ENCODE measurements at places on chromosomes 3 and 15.

GRCh38 chr15:39135989-39136388, 444.9 kb upstream of the THBS1 start:
- DNase-seq, result no peak

- no peak for DNase-seq
Measured at GRCh38 chr3:73419942-73420341, 204.8 kb downstream of the PDZRN3 start.

GRCh38 chr3:29731050-29731449, 450.2 kb downstream of the RBMS3 start:
- DNase-seq, result peak; percentile 11

DNA sequence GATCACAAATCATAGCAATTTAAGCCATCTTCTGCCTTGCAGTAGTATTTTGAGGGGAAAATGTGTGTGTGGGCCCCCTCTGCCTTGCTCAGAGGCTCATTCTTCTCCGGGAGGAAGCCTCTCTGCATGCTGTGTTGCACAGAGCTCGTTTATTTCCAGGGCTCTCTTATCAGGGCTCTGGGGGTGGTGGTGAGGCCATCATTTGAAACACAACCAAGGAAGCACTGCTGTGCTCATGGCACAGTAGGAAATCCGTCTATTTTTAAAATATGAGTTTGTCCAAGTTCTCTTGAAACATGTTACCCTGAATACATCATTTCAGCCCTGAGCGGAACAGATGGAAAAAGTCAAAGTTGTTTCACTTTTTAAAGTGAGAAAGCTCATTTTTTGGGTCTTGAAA, 369.0 kb upstream of the CFAP20DC start:
- no peak for DNase-seq

GRCh38 chr3:78426454-78426853, 1341.3 kb downstream of the ROBO1 start:
- no peak for DNase-seq

- peak; percentile 36 for DNase-seq
Measured at GRCh38 chr3:152348436-152349177, 79.9 kb downstream of the MBNL1 start.

DNA sequence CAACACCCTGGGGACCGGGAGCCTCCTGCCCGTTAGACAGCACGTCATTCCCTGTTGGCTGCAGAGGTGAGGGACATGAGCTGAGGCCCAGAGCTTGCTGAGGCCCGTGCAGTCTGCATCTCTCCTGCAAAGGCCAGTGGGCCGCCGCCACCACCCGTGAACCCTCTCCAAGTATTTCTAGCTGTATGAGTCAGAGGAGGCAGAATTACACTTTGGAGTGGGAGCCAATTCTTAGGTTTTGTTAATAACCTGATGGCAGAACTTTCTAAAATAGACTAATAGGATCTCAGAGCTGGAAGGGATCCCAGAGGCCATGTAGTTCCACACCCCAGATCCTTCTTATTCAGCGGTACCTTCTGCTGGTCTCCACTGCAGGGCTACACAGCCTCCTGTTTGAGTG, 335.2 kb upstream of the CTDSPL start:
- no peak for DNase-seq

DNA sequence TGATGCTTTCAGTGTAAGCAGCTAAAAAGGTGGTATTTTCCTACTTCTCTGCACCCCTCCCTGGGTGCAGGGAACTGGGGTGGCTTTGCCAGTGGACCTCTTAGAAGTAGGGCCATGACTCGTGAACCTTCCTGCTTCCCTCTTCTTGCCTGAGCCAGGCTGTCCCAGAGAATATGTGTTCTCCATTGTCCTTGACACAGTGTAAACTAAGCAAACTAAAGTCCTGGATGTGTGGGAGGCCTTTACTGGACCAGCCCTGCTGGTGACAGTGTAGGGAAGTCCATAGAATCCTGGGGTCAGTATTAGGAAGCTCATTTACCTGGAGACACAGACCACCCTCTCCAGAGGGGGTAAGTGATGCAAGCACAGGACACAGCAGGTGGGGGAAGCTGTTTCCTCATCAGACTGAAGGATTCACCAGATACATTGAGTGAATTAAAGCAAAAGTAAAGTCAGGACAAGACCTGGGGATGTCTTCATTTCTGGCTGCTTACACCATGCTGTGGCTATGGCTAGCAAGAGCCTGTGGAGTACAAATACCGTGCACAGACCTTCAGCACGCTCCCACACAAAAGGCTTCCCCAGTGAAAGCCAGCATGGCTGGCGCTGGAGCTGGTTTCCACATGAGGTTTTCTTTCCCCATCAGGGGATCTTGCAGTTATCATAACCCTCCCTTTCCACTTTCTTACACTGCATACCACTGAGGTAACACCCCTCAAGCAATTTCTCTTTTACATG, 64.8 kb upstream of the LPP start:
- no peak for DNase-seq

- DNase-seq, result no peak
Measured at GRCh38 chr3:49076646-49077045, 17.2 kb downstream of the QRICH1 start.

GRCh38 chr15:28960979-28961378, 75.2 kb downstream of the APBA2 start:
- DNase-seq, result peak; percentile 68

GRCh38 chr3:170331143-170331542, 26.4 kb upstream of the SKIL start:
- peak; percentile 81 for DNase-seq

DNA sequence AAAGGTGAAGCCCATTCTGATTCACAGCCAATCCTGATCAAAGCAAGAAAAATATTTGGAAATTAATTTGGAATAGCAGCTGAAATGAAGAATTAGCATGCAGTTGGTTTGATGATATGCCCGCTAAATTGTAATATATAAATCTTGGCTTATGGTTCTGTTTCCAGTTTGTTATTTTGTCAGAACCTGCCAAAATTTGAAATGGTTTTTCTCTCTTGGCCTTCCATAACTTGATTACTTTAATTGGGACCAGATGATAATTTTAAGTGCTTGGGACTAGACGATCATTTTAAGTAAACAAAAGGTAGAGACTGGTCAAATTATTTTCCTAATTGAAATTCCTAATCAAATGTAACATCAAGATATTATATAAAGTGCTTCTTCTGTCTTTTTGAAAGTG, 842.4 kb downstream of the TBL1XR1 start:
- DNase-seq, result no peak

DNA sequence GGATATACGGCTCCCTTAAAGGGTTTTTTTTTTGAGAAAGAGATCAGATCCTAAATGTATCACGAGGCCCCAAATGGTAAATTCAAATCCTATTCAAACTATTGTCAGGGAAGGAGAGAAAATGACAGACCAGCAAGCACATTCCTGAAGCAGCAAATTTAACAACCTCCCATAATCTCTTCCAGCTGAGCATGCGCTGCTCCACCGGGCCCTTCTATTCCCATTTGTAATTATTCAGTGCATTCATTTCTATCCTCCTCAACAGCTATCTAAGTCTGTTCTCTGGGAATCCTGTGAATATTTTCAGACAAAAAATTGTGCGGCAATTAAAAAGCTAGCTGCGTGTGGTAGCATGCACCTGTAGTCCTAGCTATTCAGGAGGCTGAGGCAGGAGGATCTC, 43.2 kb downstream of the MAGI1 start:
- DNase-seq, result no peak

GRCh38 chr3:21237638-21238037, 513.4 kb downstream of the ZNF385D start:
- DNase-seq, result no peak

- DNase-seq, result peak; percentile 100
Measured at GRCh38 chr3:50337175-50337861, 3.3 kb downstream of the RASSF1 start.

GRCh38 chr3:192879346-192880031, 38.2 kb downstream of the MB21D2 start:
- peak; percentile 71 for DNase-seq

DNA sequence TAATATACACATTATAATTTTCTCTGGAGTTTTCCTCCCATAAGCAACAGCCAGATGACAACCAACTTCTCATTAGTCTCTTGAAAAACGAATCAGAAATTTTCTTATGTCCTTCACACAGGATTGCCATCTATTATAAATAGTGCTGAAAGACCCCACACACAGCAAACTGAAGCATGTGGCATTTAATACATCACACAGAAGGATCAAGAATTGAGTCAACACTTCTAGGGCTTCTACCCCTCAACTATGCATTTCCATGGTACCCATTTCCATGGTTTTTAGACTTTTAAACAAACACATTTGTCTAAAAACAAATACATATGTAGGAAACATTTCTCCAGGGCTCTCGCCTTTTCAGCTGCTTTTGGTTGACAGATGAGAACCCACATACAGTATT, 282.1 kb downstream of the ZBTB20 start:
- no peak for DNase-seq

- peak; percentile 65 for DNase-seq
Measured at GRCh38 chr3:64505419-64505818, 182.4 kb downstream of the ADAMTS9 start.

DNA sequence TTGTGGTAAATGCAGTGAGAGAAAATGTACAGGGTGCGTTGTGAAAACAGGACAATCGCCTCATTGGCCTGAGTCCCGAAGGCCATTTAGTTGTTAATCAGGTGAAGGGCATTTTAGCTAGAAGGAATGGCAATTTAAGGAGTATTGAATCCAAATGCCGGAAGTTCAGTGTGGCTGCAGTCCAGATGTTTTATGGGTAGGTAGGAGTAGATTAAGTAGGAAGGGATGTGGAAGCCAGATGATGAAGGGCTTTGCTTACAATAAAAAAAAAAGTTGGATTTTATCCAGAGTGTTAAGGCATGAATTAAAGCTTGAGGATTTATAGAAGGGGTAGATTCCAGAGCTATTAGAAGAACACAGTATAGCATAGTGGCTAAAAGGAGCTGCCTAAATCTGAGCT, 572.7 kb downstream of the NLGN1 start:
- no peak for DNase-seq

DNA sequence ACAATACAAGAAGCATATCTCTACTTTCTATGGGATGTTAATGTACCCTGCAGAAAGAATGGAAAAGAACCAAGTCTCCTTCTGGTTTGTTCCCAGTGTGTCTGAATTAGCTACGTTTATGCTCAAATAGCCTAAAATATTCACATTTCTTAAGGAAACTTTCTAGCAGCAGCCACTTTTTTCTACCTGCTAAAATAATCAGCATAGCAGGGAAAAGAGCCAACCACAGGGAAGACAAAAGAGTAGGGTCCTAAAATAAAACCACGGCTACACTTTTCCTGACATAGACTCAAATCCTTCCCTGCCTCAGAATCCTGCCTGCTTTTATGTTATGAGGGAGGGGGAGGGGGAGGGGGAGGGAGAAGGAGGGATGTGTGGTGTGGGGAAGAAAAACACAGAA, 136.7 kb downstream of the GBE1 start:
- no peak for DNase-seq

All from dermis blood vessel endothelial cell (primary cell).